ENCODE measurements at places on chromosomes 12 and 14.

- no peak for DNase-seq
Observed at GRCh38 chr12:26226122-26226521, 30.7 kb downstream of the SSPN start.

DNA sequence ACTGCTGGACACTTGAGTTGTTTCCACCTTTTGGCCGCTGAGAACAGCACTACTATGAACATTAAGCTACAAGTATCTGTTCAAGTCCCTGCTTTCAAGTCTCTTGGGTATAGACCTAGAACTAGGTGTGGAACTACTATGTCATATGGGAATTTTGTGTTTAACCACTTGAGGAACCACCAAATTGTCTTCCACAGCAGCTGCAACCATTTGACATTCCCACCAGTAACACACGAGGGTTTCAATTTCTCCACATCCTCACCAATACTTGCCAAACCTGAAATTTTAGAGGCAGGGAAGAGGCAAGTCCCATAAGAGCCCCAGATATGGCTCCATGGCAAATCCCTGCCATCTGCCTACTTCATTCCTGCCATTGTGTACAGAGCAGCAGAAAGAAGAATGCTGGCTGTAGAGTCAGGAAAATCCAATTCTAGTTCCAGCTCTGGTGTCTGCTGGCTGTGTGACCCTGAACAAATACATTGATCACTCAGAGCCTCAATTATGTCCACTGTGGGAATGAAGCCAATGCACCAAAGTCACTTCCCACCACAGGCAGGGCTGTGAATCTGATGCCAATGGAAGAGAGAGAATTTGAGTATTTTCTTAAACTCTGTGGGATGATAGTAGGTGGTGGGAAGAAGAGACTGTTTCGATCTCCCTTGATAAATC, 17.8 kb downstream of the PITPNM2 start:
- no peak for DNase-seq

DNA sequence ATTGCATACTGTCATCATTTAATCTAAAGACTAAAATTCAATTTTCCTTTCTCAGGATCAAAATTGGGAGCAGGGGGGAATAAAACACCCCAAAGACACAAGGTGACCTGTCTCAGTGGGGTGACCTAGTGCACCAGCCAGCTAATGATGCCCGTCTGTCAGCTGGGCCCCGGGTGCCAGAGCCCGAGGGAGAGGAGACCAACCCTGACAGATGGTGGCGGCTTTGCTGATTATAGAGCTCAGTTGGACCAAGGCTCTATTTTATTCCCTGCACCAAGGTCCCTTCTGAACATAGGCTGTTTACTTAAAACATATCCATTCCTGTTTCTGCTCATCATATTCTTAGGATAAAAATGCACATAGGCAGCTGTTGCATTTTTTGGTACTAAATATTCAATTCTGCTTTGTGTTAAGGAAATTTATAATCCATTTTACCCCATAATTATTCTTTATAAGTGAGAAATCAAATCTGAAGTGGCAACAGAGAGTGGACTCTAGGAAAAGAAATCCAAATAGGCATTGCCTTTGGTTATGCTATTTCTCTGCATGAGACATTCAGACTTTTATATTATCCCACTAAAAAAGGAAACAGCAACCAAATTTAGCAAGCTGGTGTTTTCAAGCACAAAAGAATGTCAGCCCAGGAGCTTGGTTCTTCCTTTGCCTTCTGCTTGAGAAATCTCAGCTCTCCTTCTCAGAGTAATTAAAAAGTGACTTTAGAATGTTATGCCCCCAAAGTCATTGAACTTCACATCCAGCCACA, 96.8 kb upstream of the IFNG-AS1 start:
- no peak for DNase-seq

DNA sequence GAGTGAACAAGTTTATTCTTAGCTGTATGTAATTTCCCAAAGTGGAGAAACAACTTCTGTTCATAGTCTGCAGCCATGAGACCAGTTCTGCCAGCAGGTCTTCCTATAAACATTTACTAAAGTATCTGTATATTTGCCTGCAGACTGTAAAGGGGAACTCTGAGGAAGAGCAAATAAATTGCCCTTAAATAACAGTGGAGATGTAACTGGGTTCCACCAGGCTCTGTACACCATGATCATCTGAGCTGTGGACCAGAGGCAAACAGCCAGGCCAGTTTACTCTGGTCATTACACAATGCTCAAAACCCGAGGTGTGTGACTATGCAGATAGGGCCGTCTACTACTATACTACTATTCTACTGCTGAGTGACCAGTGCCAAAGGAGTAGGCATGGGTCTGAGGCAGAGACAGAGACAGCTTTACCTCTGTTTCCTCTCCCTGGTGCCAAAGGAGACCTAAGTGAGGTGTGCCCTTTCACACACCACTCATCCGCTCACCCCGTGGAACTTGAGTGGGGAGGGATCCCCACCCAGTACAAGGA, 21.1 kb upstream of the CERS5 start:
- no peak for DNase-seq

- DNase-seq, result no peak
Observed at GRCh38 chr12:107492393-107493134, 193.0 kb upstream of the PWP1 start.

DNA sequence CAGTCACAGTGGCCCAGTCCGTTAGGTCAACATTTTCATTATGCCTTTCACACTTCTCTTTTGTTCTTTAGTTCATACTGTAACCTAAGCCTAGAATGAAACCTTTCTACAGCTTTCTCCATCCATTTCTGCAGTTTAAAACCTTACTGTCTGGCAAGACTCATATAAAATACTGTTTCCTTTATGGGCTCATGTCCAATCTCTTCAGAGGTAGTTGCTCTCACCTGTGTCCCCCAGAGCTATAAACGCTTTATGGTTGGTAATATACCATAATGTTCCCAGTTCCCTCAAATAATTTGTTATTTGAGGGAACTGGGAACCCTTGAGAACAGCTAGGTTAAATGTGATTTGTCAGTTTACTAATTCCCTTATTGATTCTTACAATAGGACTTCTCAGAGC, 83.0 kb downstream of the SRGAP1 start:
- no peak for DNase-seq

GRCh38 chr12:71036526-71036925, 116.0 kb upstream of the PTPRR start:
- DNase-seq, result no peak

Measured in stimulated activated CD4-positive, alpha-beta T cell treated with anti-CD3 and anti-CD28 coated beads, Interleukin-4, amount 100 ng/mL, for 48 hours (primary cell).